ENCODE measurements at places on chromosomes 13 and 19. TPM values are rescaled to one million over a fixed set of nuclear protein-coding genes. Genes with fewer than 3 reads are reported as not detected.

- H3K36me3 ChIP-seq: no peaks in the 10 kb centered on the region
- no peaks in the 10 kb centered on the region for H3K4me1 ChIP-seq
- no peak overlapping the region for H3K4me3 ChIP-seq
- no peaks in the 10 kb centered on the region for H3K27me3 ChIP-seq
- no peak for DNase-seq
- no peak overlapping the region for H3K27ac ChIP-seq
These were observed 66.7 kb downstream of the CEBPG start for GRCh38 chr19:33440241-33440640.

ZNF540 gene
- 2.5 TPM for total RNA-seq

- DNase-seq: no peak
- peaks cover 34% of the 10 kb centered on the region for H3K27me3 ChIP-seq
- H3K36me3 ChIP-seq: no peaks in the 10 kb centered on the region
- no peak overlapping the region for H3K27ac ChIP-seq
- H3K4me3 ChIP-seq: no peak overlapping the region
These were observed 5.6 kb upstream of the MEDAG start for GRCh38 chr13:30900436-30900835.

CAMSAP3 gene
- 1.3 TPM for total RNA-seq

GRCh38 chr19:2949939-2950285 lies 5.1 kb upstream of the ZNF77 start:
- H3K27ac ChIP-seq: peak overlapping the region; percentile 89
- DNase-seq: no peak
- H3K27me3 ChIP-seq: no peaks in the 10 kb centered on the region
- H3K4me3 ChIP-seq: peak overlapping the region; percentile 97

DNA sequence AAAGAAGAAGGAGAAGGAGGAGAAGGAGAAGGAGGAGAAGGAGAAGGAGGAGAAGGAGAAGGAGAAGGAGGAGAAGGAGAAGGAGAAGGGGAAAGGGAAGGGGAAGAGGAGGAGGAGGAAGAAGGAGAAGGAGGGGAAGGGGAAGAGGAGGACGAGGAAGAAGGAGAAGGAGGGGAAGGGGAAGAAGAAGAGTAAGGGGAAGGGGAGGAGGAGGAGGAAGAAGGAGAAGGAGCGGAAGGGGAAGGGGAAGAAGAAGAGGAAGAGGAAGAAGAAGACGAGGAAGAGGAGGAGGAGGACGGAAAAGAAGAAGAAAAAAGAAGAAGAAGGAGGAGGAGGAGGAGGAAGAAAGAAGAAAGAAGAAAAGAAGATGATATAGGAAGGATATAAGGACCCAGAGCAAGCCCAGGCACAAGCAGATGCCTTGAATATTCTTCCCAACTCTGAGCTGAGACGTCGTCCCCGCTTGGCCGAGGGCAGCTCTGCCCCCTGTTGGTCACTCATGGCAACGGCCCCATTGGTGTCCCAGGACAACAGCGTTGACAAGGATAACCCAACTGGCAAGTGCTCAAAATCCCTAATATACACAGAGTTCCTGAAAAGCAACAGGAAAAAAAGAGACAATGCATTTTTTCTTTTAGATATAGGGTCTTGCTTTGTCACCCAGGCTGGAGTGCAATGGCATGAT lies 30.6 kb upstream of the IGSF23 start:
- H3K27me3 ChIP-seq: no peaks in the 10 kb centered on the region
- H3K4me1 ChIP-seq: no peaks in the 10 kb centered on the region
- DNase-seq: no peak
- no peak overlapping the region for H3K4me3 ChIP-seq
- H3K36me3 ChIP-seq: no peaks in the 10 kb centered on the region

METTL21C gene
- not detected for total RNA-seq

- peaks cover 12% of the 10 kb centered on the region for H3K4me1 ChIP-seq
- DNase-seq: no peak
- no peak overlapping the region for H3K4me3 ChIP-seq
These were observed 36.5 kb upstream of the MRI1 start for GRCh38 chr19:13727798-13728197.

UBE2L5 gene
- total RNA-seq: 0.24 TPM

Data from thymus (tissue), 14 donors.